Stimulated activated CD4-positive, alpha-beta T cell treated with anti-CD3 and anti-CD28 coated beads, Interleukin-15, amount 100 ng/mL, for 24 hours (primary cell): ENCODE measurements at places on chromosomes 1 and 21.

DNA sequence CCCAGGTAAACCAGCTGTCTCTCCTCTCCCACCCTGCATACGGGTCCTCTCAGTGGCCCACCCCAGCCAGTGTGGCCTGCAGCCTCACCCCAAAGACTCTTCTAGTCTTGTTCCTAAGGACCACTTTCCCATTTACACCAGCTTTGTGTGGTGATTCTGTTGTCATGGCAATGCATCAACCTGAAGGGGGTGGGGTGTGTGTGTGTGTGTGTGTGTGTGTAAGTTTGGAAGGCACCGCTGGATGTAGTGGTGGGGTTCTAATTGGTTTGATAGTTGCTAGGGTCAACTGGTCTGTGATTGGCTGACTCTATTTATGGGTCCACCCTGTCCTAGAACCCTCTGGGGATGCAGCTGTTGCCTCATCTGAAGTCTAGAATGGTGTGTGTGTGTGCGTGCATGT is 4.7 kb upstream of the CDK18 start:
- no peak for DNase-seq

DNA sequence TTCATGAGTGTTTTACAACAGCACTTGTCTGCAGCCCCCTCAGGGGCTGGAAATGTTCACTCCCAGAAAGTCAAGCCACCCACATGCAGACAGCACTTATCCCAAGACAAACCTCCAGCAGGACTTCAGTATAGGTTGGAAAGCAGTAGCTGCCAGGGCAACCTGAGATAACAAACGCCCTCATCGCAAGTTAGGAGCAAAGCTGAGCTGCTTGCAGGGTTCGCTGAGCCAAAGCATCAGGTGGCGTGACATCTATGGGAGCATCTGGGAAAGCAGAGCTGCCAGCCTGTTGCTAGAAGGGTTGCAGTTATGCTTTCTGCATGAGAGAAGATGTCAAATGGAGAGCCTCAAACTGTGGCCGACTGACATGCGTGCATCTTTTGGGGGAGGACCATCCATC is 4.2 kb upstream of the STXBP3 start:
- no peak for DNase-seq

GRCh38 chr1:226552061-226552460 is 3.5 kb downstream of the STUM start:
- DNase-seq = no peak

DNA sequence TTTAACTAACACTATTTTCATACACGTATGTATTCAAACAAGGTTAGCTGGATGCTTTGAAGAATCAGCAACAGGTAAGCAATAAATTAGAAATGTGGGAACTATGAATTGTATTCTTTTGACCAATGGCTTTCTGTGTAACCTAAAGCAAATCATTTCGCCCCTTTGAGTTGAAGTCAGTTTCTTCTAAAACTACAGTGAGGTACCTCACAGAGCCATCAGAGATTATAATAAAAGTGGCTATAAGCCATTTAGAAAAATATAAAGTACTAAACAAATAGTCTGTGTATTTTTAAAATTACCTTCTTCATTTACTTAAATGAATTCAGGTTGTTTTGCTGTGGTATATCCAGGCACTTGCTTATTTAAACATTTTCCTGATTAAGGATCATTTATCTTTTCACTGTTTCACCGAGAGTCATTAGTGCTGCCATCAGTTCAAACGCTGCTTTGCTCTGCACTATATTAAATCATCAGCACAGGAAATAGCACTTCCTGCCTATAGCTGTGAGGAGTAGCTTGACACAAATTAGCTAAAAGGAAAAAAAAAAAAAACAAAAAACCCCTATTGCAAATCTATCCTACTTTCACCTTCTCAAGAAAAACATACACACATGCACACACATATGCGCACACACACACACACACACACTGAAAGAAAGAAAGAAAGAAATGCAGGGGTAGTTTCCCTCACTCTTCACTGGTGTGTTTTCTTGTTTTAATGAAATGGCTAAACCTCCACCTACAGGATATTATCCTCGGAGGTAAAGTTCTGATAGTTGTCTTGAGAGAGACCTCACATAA is 39.8 kb upstream of the C1orf105 start:
- DNase-seq = peak; percentile 28

DNA sequence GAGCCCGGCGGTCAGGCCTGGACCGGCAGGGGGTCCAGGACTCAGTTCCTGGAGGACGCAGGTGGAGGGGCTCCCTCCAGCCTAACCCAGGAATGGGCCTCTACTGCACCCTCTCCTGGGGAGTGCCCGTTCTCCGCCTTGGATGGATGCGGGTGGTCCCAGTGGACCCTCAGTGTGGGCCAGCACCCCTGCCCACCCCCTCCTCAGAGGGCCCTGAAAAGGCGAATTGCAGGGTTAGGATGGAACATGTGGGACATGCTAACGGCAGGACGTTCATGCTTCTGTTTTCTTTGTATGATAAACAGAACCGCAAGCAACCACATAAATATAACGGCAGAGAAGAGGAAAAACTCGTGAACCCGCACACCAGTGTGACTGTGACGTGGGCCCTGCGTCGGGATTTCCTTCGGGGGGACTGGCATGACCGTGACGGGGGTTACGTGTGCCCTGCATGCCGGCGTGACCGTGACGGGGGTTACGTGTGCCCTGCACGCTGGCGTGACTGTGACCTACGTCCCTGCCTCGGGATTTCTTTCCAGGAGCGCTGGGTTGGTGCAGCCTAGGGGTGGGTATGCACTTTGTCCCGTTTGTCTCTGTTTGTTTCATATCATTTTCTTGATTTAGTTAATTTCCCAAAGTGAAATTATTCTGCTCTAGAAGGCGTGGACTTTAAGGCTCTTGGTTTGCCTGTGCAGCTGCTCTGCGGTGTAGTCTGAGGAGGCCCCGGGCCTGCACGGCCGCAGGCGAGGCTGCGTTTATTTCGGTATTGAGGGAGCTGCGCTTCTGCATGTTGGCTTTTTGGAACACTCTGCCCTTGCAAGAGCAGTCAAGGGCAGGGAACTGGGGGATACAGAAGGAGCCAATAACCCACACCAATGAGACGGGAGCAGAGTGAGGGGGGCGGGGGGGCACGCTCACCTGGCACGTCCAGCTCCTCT is 3.1 kb downstream of the FTCD start:
- DNase-seq = peak; percentile 0
